IMR-90 (cell line): ENCODE measurements at places on chromosomes 2 and 18. TPM values are rescaled to one million over a fixed set of nuclear protein-coding genes. Genes with fewer than 3 reads are reported as not detected.

SCN3A gene
- total RNA-seq, result 0.90 and 1.4 TPM in 2 replicates

- peak; percentile 1 for DNase-seq
These were observed 350.6 kb upstream of the VRK2 start for GRCh38 chr2:57696016-57696415.

DNA sequence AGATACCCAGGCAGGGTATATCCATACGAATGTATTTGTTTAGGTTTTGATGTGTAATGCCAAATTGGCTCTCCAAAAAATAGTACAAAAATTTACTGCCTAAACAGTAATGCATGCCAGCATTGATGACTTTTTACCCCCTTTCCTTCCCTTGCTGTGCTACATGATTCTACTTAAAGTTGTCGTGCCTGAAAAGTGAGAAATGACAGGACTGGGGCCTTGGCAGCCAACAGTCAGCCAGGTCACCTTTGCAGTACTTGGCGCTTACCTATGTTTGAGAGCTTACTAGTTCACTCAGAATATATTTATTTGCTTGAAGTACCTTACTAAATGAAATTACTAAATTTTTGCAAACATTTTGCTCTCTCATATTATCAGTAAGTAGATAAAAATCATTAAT lies 1329.1 kb downstream of the DPP10 start:
- DNase-seq, result no peak

DNA sequence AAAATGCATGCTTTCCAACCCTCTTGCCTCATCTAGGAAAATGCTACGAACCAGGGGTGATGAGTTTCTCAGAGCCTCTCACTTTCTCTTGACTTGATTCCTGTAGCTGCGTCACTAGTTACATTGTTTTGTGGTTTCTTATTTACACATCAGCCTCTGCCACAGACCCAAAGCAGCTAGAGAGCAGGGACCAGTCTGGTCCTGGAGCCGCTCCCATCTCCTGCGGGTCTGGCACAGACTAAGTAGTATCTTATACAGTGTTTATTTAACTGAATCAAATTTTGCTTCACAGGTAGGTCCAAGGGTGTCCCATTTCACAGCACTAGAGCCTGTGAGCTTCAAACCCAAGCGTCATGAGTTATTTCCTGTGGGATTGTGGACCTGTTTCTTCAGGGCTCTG lies 310.5 kb downstream of the MYCN start:
- no peak for DNase-seq

- DNase-seq, result no peak
These were observed 21.3 kb upstream of the CHST9 start for GRCh38 chr18:27206411-27206810.

ALPP gene
- not detected in 2 replicates for total RNA-seq
